ENCODE measurements at places on chromosomes 2 and 18. TPM values are rescaled to one million over a fixed set of nuclear protein-coding genes. Genes with fewer than 3 reads are reported as not detected.

Gene MYOM1
- 0.10 TPM for polyA plus RNA-seq

Gene SPP2
- not detected for polyA plus RNA-seq

Gene TNFRSF11A
- 0.58 TPM for polyA plus RNA-seq

Gene ALPI
- polyA plus RNA-seq = not detected

Gene SCYGR4
- polyA plus RNA-seq = not detected

Gene RESP18
- not detected for polyA plus RNA-seq

Gene FSHR
- not detected for polyA plus RNA-seq

Gene RAPGEF4
- 0.58 TPM for polyA plus RNA-seq

Gene ABCB11
- not detected for polyA plus RNA-seq

Gene RALB
- 47.8 TPM for polyA plus RNA-seq

Measured in foreskin keratinocyte (primary cell).